ENCODE measurements at places on chromosomes 12 and 14.

DNA sequence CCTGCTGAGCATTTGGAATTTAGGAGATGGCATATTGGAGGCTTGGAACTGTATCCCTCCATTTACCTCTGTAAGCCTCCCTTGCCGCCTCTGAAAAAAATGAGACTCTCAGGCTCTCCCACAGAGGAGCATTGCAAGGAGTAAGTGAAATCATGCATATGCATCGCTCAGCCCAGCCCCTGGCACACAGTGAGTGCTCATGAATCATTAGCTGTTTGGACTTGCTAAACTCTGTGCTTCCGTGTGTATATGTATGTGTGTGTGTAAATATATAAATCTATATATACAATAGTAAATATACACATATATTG, 17.1 kb upstream of the TBX3 start:
- no peak for DNase-seq

DNA sequence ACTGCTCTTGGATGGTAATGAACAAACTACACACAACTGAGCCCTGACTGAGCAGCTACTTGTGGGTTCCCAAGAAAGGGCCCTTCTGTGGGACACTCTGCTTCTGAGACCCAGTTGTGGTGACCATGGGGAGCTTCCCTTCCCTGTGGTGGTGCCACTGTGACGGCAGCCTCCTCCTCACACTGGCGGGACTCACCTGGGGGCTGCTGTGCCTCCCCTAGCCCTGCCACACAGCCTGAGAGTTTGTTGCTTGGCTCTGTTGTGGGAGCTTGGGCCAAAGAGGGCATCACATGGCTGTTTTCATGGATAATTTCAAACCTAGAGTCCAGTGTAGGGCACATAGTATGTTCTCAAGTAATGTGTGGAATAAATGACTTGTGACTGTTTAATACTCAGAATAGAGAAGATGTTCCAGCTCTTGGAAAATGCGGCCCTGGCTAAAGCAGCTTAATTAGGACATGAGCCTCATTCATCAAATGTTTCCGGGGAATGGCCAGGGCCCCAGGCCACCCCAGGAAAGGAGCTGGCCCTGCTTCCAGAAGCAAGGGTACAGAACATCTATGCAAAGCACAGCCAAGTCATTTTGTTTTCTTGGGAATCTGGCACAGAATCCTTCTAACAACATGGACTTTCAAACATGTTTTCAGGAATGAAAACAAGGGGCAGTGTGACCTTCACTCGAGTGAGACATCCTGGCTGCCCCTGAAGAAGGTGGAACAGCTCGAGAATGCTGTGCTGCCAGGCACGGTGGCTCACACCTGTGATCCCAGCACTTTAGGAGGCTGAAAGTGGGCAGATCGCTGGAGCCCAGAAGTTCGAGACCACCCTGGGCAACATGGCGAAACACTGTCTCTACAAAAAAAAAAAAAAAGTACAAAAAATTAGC, 21.2 kb downstream of the ZFYVE21 start:
- DNase-seq: no peak

- DNase-seq: no peak
These were observed 572.8 kb upstream of the USP15 start for GRCh38 chr12:61687407-61687806.

- no peak for DNase-seq
These were observed 80.1 kb upstream of the IFNG-AS1 start for GRCh38 chr12:67909091-67909531.

GRCh38 chr14:55097881-55098560, 31.0 kb upstream of the LGALS3 start:
- DNase-seq: no peak

GRCh38 chr14:35213143-35213788, 78.9 kb upstream of the PSMA6 start:
- DNase-seq: no peak

DNA sequence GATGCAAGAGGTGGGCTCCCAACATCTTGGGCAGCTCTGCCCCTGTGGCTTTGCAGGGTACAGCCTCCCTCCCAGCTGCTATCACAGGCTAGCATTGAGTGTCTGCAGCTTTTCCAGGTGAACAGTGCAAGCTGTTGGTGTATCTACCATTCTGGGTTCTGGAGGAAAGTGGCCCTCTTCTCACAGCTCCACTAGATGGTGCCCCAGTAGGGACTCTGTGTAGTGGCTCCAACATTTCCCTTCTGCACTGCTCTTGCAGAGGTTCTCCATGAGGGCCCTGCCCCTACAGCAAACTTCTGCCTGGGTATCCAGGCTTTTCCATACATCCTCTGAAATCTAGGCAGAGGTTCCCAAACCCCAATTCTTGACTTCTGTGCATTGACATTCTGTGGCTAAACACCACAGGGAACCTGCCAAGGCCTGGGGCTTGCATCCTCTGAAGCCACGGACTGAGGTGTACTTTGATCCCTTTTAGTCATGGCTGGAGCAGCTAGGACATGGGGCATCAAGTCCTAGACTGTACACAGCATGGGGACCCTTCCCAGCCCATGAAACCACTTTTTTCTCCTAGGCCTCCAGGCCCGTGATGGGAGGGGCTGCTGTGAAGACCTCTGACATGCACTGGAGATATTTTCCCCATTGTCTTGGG, 24.0 kb upstream of the SLC38A1 start:
- DNase-seq: no peak

DNA sequence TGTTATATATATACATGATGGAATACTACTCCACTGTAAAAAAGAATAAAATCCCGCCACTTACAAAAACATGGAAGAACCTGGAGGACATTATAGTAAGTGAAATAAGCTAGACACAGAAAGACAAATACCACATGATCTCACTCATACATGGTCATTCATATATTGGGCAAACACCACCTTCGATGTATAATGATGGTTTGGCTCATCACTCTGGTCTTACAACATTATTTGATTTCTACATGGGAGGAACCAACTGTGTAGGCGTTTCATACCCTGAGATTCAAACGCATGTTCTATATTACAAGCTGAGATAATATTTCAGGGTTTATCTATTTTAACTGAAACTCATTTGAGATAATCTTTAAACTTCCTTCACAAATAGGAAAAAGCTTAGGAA, 48.3 kb downstream of the ABCD2 start:
- no peak for DNase-seq
